GM12878 (cell line): ENCODE measurements at places on chromosomes 11 and 22.

GRCh38 chr11:19110295-19110694 is 6.7 kb upstream of the ZDHHC13 start:
- no peak for DNase-seq

- no peak for DNase-seq
Observed at GRCh38 chr11:4459500-4459899, 10.4 kb downstream of the OR52K2 start.

DNA sequence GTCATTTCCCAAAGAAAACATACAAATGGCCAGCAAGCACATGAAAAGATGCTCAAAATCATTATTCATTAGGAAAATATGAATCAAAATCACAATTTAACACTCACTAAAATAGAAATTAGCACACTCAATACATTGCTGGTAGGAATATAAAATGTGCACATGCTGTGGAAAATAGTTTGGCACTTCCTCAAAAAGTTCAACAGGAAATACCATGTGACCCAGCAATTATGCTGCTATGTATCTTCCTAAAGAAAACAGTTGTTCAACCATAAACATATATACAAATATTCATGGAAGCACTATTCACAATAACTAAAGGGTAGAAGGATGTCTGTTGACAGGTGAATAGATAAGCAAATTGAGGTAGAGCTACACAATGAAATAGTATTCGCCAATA is 187.3 kb upstream of the SOX6 start:
- DNase-seq = no peak

DNA sequence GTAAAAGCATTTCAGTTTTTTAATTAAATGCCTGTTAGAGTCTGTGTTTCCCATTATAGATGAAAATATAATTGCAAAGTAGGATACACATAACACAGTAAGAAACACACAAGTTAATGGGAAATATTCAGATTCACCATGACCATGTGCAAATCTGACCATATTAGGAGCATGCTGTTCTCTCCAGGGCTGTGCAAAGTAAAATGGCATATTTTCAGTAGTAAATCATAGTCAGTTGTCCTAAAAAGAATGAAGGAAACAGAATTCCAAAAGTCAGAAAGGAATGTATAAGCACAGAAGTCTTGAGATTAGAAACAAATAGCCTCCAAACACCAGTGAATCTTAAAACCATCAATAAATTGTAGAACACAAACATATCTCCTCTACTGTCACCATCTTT is 44.4 kb downstream of the CNTN5 start:
- no peak for DNase-seq

GRCh38 chr11:76135491-76135890 is 70.8 kb downstream of the WNT11 start:
- no peak for DNase-seq

DNA sequence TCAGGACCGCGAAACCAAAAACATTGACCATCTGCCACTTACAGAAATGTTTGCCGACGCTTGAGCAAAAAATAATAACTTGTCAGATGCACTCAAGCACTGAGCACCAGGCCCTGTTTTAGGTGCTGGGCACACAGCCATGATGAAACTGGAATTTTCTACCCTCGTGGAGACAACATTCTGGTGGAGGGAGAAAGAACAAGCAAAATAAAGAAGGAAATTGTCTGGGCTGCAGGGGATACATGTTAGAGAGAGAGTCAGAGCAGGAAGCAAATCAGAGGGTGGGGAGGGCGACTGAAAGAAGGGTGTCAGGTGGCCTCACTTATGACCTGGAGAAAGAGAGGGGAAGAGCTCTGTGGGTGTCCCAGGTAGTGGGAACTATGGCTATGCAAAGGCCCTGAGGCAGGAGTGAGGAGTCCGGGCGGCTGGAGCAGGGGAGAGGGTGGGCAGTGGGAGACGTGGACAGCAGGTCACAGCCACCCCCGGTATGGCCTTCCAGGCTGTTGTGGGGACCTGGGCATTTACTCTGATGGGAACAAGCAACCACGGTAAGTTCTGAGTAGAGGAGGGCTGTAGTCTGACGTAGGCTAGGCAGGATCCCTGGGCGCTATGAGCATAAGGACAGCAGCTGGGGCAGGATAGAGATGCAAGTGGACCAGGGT is 78.8 kb downstream of the MYEOV start:
- no peak for DNase-seq

GRCh38 chr11:6646576-6646917 is 9.1 kb downstream of the DCHS1 start:
- no peak for DNase-seq

GRCh38 chr11:111301842-111302118 is 3.4 kb downstream of the POU2AF3 start:
- DNase-seq = no peak

- no peak for DNase-seq
Observed at GRCh38 chr11:129709801-129710398, 105.7 kb upstream of the TMEM45B start.

GRCh38 chr11:35780951-35781860 is 118.6 kb downstream of the TRIM44 start:
- DNase-seq = no peak

DNA sequence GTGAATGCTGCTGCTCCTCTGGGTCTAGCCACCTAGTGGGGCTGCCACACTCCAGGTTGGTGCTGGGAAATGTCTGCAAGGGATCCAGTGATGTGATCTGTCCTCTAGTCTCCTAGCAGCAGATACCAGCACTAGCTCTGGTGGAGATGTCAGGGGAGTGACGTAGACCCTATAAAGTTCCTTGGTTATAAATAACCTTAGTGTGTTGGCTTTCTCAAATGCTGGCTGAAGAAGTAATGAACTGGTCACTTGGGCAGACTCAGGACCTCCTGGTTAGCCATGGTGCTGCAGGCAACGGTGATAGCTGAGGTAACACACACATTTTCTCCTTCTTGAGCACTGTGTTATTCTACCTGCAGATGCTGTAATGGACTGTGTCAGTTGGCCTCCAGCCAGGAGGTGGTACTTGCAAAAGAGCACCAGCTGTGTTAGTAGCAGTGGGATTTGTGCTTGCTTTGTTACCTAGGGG is 35.5 kb downstream of the BBOX1 start:
- DNase-seq = no peak

GRCh38 chr11:84899134-84899533 is 728.0 kb downstream of the DLG2 start:
- no peak for DNase-seq

- no peak for DNase-seq
Observed at GRCh38 chr22:37659066-37659896, 758 bp downstream of the PDXP start.

GRCh38 chr11:15698855-15699254 is 584.1 kb downstream of the INSC start:
- DNase-seq = no peak

DNA sequence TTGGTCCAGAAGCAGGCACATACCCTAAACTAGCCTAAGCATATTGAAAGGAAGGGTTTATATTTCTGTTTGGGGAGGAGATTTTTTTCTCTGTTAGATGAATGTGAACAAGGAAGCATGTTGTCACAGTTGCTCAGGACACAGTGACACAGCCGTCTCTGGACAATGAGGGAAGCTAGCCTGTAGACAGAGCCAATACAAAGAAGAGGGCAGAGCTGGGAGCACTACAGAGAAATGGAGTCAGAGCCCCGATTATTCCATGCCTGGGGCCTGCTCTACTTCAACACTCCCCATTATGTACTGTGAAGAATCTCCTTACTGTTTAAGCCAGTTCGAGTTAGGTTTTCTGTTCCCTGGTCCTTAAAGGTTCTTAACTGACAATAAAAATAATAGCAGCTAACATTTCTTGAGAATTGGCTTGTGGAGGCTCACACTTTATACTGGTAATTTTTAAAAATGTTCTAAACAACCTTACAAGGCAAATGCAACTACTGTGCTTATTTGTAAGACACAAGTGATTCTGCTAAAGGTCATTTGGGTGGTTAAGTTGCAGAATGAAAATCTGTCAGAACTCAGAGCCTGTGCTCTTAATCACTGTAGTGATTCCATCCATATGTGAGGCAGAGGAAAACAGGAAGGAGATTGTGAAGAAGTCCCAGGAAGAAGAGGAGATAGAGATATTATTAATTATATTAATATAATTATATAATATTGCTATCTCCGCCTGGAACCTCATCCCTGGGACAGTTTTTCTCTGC is 58.8 kb upstream of the RRAS2 start:
- DNase-seq = no peak

DNA sequence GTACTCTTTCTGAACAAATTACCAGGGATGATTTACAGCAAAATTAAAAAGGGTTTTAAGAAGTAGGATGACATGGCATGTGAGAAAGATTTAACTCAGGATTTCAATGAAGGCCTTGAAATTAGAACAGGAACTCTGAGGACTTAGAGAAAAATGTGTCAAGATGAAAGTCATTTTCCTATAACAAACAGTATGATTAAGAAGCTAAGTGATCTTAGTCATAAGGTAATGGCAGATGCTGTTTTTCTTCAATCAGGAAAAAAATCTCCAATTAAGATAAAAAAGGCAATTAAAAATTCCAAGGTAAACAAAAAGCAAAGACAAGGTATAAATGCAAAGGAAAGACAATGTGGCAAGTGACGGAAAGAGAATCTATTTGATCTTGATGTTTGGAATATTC is 73.5 kb downstream of the GAB2 start:
- DNase-seq = no peak

DNA sequence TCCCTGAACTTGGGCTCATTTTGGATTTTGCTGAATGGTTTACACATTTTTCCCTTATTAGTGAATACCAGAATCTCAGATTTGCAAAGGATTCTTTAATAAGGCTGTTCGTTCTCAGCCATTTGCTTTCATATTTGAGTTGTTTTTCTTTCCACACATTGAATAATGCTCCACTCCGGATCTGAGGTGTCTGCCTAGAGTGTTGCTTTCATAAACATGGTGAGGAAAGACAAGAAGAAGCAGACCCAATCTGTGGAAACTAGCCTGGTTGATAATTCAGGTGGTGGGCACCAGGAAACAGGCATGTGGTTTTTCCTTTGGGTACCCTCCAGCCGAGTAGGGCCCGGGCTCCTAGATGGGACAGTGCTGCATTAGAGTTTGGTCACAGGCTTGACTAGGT is 35.0 kb downstream of the LDLRAD3 start:
- DNase-seq = no peak

GRCh38 chr22:36963302-36963701 is 49.9 kb downstream of the CSF2RB start:
- no peak for DNase-seq

DNA sequence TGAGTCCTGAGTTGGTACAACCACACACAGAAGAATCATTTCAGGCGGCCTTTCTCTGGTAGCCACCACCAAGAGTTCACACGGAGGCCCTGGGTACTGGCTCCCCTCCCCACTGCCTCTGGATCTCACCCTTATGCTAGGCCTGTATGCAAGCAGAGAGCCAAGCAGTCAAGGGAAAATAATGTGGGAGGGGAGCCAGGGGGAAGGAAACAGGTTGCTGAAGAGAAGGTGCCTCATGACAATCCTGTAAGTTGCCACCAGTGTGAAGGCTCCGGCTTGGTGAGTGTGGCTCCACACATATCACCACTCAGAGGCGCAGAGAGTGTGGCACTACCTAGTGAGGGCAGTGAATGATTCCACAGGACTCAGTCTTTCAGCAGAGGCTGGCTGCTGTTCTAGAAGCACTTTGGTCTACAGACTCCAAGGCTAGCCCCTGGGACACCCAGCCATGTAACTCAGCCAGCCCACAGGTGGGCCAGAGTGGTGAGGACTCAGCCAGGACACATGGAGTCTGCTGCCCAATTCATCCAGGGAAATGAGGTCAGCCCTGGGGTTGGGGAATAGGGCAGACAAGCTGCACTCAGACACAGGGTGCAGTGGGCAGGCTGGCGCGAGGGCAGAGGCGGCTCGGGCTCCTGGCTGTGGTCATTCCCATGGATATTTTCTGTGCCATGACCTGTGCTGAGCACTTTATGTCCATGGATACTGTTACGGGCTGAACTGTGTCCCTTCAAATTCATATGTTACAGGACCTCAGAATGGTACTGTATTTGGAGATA is 49.0 kb upstream of the SERPIND1 start:
- no peak for DNase-seq

- DNase-seq = no peak
Observed at GRCh38 chr11:121864660-121865059, 251.4 kb downstream of the BLID start.

GRCh38 chr11:127042445-127042844 is 41.9 kb upstream of the KIRREL3 start:
- no peak for DNase-seq

DNA sequence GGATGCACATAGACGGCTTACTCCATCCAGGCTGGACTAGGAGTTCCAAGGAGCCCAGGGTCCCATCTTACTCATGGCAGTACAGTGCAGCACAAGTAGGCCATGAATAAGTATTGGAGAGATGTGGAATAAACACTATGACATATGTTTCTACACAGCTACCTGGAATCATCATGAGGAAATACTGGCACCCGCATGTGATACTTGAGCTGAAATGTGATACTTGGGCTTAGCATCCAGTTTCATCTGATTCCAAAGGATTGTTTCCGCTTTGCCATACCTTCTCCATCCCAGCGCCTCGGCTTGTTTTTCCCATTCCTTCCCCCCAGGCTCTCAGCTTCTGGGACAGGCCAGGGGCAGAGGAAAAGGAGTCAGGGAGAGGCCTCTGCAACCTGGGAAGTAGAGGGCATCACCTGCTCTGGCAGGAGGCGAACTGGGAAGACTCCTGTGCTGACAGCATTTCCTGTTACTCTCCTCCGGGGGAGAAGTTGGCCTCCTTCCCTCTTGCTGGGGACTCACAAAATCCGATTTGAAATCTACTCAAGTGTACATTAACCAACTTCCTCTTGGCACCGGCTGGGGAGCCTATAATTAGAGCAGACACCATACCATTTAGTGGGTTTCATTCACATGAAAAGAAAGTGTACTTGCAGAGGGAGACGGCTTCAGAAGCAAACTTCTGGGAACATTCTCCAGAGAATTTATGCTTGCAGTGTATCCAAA is 187.8 kb downstream of the MIAT start:
- DNase-seq = no peak

GRCh38 chr11:95154514-95154913 is 64.9 kb downstream of the ENDOD1 start:
- no peak for DNase-seq

GRCh38 chr11:78311702-78312371 is 105.8 kb downstream of the GAB2 start:
- no peak for DNase-seq

DNA sequence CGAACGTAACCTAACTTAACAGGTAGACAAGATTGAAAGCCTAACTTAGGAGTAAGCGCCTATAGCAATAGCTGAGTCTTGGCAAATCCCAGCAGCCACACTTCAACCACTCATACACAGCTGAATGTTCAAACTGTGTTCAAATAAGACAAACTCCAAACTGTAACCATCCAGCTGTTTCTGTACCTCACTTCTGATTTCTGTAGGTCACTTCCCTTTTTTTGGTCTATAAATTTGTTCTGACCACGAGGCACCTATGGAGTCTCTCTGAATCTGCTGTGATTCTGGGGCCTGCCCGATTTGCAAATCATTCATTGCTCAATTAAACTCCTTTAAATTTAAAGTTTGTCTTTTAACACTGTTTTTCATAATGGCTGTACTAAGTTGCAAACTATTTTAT is 8.2 kb upstream of the TENM4 start:
- DNase-seq = no peak

- no peak for DNase-seq
Observed at GRCh38 chr11:17403980-17404759, 15.7 kb upstream of the KCNJ11 start.

- DNase-seq = no peak
Observed at GRCh38 chr22:29524442-29525191, 28.9 kb downstream of the THOC5 start.
